ENCODE measurements at places on chromosomes 6 and 20.
A peak's percentile ranks its signal among the peaks of the same experiment; 100 is the strongest.

GRCh38 chr6:134123666-134124208 lies 71.3 kb upstream of the SLC2A12 start:
- DNase-seq = peak; percentile 90

DNA sequence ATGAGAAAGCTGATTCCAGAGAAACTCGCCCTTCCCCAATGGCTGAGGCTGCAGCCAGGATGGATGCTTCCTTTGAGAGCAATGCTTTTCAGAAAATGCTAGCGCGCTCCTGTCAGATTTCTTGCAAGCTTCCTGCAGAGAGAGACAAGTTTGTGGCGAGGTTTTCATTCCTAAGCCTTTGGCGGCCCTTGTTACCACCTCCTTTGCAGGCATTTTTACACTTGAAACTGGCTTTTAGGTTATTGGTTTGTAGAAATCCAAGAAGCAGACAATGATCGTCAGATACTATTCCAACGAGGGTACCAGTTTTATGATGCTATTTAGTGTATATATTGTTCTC lies 1.1 kb downstream of the FNDC1 start:
- no peak for DNase-seq

DNA sequence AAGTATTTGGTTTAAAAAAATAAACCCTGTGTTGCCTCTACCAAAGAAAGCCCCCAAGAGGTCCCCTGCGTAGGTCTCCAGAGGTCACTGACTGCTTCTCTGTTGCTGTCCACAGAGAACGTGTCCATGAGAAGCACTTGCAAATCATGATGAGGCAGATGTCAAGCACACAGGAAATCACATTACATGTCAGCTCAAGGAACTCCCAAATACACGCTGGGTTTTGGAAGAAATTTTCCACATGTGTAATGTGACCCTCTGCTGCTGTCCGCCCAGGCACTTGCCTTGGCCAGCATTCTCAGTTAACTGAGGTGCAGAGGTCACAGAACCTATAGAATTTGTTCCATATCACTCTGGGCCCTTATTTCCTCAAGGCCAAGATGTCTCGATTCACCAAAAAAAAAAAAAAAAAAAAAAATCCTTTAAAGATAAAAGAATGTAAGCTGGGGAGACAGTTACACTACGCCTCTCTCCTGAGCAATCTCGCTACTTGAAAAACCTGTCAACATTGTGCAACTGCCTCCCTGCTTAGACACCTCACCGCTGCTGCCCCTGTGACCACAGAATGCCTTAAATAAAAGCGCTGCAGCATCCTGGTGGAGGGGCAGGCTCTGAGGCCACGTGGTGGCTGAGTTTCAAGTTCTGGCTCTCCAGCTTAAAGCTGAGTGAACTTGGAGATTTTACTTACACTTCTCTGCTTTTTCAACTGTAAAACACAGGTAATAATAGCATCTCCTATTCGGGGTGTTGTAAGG lies 42.3 kb downstream of the SLC22A23 start:
- peak; percentile 76 for DNase-seq

GRCh38 chr20:60999250-60999649 lies 252.8 kb upstream of the CDH4 start:
- no peak for DNase-seq

- no peak for DNase-seq
These were observed 68.2 kb downstream of the TBX18 start for GRCh38 chr6:84696166-84696565.

- no peak for DNase-seq
These were observed 21.6 kb downstream of the CMTR1 start for GRCh38 chr6:37454420-37455140.

DNA sequence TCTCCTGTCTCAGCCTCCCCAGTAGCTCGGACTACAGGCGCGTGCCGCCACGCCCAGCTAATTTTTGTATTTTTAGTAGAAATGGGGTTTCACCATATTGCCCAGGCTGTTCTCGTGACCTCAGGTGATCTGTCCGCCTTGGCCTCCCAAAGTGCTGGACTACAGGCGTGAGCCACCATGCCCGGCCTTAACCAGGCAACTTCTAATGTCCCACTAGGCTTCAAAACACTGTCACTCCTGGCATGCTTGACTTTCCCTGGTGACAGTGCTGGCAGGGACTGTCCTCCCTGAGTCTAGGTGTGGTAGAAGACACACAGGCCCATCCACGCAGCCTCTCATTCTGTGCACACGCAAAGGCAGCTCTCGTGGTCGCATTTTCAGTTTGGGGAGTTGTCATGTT lies 11.6 kb upstream of the EZR start:
- no peak for DNase-seq

DNA sequence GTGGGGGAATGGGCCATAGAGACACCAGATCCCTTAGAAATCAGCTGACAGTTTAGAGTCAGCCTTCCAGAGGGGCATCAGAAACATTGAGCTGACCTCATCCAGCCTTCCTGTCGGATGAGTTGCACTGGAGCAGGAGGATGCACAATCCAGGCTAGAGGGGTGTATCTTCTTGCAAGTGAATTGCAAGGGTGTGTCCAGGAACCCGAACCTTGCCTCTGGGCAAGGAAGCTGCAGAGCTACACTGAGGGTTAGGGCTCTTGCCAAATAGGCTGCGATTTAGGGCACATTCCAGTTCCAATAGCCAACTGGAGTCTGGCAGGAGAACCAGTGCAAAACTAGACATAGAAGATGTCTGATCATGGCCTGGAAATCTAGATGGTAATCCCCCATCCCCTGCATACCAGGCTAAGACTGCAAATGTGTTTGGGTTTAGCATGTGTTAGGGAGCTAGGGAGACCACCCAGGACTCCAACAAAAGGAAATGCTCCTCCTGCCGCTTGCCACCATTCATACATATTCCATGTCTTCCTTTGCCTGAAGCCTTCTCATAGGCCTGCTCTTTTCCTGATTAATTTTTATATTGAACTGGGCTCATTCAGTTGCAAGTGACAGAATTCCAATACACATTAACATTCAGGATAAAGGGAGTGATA lies 6.3 kb upstream of the UTRN start:
- DNase-seq = no peak

- no peak for DNase-seq
These were observed 67.9 kb downstream of the GMPR start for GRCh38 chr6:16306334-16306733.

DNA sequence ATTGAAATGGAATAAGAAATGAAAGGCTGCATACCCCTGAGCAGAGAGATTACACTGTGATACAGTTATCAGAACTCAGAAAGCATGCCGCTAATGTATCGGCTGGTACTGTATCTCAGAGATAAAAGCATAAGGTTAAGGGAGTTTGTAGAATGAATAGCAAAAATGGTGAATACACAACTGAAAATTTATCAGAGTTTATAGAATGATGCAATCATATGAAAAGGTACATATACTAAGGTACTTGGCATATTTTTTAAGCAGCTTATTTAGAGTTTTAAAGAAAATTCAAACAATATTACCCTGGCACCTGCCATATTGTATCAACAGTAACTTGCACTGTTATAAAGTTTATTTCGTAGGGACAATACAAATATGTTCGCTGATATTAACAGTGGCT lies 364.0 kb downstream of the PHF3 start:
- no peak for DNase-seq

DNA sequence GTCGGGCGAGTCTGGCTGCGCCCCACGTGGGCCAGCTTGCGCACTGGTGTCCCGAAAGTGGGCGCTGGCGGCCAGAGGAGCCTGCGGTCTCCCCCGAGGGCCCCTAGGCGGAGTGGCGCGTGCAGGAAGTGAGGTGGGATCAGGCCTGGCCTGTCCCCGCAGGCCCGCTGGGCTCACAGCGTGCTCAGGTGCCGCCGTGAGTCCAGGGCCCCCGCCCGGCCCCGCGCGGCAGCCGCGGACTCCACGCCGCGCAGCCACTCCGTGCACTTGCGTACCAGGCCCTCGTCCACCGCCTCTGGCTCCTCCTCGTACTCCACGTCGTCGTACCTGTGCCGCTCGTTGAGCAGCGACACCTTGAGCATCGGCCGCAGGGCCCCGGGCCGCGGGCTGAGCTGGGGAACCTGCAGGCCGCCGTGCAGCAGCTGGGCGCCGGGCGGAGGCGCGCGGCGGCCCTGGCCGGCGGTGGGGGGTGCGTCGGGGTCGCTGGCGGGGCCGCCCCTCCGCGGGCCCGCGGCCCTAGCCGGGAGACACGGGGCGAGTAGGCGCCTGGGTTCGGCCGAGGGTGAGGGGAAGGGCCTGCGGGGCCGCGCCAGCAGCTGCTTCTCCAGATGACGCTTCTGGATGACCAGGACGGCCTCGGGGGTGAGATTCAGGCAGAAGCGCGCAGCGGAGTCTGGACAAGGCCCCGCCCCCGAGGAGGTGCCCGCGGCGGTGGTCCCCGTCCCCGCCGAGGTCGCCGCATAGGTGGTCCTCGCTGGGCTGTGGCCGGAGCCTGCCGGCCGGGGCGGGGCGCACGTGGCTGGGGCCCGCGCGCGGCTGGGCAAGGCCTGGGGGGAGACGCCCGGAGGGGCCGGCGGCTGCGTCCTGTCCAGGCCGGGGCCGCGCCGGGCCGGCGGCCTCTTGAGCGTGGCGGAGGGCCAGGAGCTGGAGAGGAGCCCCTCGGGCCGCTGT lies 835 bp downstream of the PRR18 start:
- DNase-seq = no peak

GRCh38 chr6:30348957-30349356 lies 4.0 kb downstream of the RPP21 start:
- DNase-seq = no peak

DNA sequence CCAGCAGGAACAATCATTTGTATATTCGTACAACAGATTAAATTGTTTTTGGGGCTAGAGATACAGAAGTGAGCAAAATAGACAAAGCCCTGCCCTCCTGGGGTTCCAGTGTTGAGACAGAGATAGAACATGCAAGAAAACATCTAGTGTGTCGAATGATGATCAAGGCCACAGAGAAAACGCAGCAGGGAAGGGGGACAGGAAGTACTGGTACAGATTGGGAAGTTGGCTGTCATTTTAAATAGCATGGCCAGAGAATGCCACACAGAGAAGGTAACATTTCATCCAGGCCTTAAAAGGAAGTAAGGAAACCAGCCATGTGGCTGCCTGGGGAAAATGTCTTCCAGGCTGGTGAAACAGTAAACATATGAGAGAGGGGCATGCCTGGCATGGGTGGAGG lies 202.6 kb upstream of the MYLIP start:
- no peak for DNase-seq

DNA sequence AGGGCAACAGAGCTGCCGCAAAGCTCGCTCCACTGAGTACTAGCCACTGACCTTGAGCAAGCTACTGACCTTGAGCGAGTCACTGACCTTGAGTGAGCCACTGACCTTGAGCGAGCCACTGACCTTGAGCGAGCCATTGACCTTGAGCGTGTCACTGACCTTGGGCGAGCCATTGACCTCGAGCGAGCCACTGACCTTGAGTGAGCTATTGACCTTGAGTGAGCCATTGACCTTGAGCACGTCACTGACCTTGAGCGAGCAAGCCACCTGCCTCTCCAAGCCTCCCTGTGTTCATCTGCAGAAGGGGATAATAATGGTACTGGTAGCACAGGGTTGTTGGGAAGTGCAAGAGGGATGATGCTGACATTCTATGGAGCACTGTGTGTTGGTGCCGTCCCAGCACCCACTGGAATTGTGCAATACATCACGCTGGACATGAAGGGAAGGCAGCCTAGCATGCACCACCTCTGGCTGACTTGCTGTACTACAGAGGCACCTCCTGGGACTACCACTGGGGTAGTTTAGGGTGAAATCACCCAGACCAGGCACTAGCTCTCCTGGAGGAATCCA lies 60.2 kb downstream of the CTCFL start:
- DNase-seq = peak; percentile 75

DNA sequence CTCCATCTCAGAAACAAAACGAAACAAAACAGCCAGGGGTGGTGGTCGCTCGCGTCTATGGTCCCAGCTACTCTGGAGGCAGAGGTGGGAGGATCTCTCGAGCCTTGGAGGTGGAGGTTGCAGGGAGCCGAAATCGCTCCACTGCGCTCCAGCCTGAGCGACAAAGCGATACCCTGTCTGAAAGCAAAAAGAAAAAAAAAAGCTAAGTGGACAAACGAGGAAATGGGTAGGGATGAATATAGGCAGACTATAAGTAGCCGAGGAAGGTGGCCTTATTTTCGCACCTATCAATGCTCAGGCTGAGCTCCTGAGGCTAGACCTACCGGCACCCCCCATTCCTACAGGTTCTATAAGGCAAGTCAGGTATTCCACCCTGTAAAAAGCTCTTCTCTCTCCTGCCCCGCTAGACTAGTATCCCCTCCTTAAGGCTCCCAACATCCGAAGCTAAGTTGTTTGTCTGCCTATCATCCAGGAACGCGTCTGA lies 650 bp upstream of the CASP8AP2 start:
- DNase-seq = no peak

GRCh38 chr6:155146205-155146604 lies 117.6 kb upstream of the CLDN20 start:
- DNase-seq = no peak

GRCh38 chr6:97674802-97675201 lies 391.8 kb upstream of the MMS22L start:
- no peak for DNase-seq

GRCh38 chr6:16723826-16724225 lies 37.4 kb downstream of the ATXN1 start:
- peak; percentile 82 for DNase-seq

DNA sequence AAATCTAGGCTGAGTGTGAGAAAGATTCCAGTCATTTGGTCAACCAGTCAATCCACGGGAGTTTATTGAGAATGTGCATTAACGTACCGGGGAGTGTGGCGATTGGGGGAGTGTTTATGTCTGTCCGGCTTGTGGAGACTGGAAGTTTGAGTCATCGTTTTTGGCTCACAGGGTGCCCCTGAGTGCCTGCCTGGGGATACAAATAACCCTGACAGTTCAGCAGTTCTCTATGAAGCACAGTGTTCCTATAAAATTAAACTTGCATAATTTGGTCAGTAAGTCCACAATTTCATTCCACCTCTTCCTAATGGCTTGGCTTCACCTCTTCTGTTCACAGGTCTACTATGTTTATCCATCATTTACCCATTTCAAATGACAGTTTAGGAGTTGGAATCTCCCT lies 72.6 kb upstream of the PLEKHG1 start:
- DNase-seq = no peak

GRCh38 chr6:128343706-128344105 lies 176.7 kb downstream of the PTPRK start:
- DNase-seq = no peak

DNA sequence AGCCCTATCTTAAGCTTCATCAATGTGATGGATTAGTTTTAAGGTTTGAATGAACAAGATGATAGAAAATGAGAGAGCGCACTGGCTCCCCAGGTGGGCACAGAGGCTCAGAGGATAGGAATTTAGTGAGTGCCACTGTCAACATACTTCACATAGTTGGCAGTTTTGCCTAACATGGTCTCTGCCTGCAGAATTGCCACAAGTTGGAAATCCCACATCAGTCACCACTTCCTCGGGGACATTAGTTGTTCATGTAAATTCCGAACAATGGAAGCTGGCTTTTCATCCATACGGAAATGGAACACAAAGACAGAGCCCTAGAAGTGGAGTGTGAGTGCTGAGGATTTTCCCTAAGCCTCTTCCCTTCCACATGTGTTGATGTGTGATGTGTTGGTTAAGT lies 123.9 kb upstream of the PHACTR1 start:
- no peak for DNase-seq

Data from HT-29 (cell line).